GM10248 (cell line): ENCODE measurements at places on chromosomes 6 and 20.

- DNase-seq, result no peak
Observed at GRCh38 chr6:39932386-39932910, 1.8 kb downstream of the MOCS1 start.

DNA sequence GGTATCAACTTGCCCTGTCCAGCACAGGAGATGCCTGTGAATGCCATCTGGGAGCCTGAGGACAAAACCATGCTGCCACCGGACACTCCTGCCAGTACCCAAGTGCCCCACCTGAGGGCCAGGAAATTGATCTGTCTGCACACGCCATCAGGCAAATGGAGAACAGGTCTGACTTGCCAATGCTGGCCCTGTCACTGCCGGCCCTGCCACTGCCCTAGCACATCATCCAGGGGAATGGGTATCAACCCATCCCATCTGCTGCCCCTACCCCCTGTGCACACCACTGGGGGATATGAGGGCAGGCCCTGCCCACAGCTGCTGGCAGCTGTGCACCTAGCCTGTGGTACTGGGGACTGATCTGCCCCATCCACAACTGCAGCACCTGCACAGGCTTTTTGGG lies 1081.6 kb upstream of the EYS start:
- DNase-seq, result no peak

GRCh38 chr6:158910484-158911440 lies 89.2 kb downstream of the RSPH3 start:
- DNase-seq, result peak; percentile 73

GRCh38 chr6:116326181-116326671 lies 44.5 kb upstream of the DSE start:
- no peak for DNase-seq

DNA sequence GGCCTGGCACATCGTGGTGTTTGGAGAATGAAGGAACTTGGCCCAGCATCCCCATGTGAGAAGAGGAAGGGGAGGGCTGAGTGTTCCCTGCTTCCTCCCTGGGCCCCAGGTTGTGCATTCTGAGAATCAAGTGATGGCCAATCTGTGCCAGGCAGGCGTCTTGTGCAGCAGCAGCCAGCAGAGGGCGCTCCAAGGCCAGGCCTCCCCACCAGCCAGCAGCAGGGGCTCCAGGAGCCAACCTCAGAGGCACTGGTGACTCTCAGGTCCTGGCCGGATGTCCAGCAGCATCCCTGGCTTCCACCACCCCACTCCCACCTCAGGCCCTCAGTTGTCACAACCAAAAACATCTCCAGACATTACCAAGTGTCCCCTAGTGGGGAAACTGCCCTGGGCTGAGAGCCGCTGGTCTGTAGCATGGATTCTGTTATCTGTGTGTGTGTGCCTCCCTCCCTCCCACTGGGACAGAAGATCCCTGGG lies 192.0 kb downstream of the PREX1 start:
- DNase-seq, result peak; percentile 85

DNA sequence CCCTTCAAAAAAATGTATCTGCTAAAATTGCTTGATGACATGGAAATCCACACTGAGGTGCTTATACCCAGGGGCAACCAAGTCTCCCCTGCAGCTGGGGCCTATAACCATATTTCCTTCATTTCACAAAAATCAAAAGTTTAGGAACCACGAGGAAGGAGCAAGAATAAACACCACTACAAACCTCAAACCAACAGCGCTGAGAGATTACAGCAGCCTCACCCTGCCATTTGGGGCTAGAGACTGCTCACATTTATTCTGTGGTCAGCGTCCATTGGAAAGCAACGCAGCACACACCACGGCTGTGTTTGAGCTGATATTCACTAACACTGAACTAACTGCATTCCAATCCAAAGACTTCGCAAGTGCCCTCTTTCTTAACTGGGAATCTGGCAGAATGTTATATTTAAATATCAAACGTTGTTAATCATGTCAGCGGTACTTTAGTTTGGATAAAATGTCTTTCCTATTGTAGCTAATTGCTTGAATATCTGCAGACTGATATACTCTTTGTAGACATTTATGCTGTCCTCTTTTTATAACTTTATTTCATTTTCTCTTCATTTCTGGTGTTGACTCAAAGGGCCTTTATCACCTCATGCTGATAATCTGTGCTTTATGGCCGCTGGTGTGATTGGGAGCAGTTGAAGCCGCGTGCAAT lies 94.6 kb downstream of the FOXA2 start:
- DNase-seq, result no peak

- DNase-seq, result no peak
Observed at GRCh38 chr6:43375693-43376092, 6.2 kb upstream of the ZNF318 start.

GRCh38 chr6:39593646-39594045 lies 131.6 kb downstream of the KIF6 start:
- DNase-seq, result peak; percentile 9

- DNase-seq, result no peak
Observed at GRCh38 chr6:24376871-24377270, 19.0 kb upstream of the DCDC2 start.

GRCh38 chr6:52390361-52390727 lies 28.4 kb downstream of the PAQR8 start:
- DNase-seq, result peak; percentile 32

DNA sequence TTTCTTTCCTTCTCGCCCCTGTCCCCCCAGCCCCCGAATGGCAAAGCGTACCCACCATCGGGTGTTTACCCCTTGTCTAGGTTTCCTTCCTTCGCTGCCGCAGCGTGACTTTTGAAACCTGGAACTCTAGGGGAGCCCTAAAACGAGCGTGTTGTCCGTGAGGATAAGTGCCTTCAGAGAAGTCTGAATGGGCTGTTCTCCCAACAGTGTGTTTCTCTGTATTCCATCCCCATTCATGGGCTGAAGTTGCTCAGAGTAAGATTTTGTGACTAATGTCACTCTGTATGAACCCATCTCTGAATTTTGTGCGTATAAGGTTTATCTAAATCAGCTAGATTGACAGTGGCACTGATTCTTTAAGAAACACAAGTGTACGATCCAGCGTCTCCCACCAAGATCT lies 949 bp downstream of the MACROD2 start:
- no peak for DNase-seq

DNA sequence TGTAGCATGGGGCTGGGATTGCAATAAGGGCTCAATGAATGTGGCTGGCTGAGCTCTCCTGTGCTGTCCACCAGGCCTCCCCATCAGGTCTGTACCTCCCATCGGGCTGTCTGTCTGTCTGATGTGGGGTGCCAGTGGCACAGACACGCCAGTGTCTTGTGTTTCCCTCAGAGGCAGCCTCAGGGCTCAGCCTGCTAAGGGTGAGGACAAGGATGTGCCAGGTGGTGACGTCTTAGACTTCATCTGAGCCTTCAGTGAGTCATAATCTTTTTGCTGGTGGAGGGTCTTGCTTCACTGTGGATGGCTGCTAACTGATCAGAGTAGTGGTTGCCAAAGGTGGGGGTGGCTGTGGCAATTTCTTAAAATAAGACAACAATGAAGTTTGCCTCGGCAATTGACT lies 194.7 kb downstream of the NRN1 start:
- DNase-seq, result no peak

GRCh38 chr6:121504227-121504626 lies 68.8 kb downstream of the GJA1 start:
- DNase-seq, result no peak

GRCh38 chr20:7355051-7355450 lies 585.2 kb downstream of the HAO1 start:
- no peak for DNase-seq

- DNase-seq, result peak; percentile 83
Observed at GRCh38 chr20:57399587-57400155, 8.5 kb downstream of the RBM38 start.

- no peak for DNase-seq
Observed at GRCh38 chr6:115602466-115602865, 458.2 kb downstream of the FRK start.

GRCh38 chr6:52495922-52496321 lies 75.8 kb downstream of the EFHC1 start:
- DNase-seq, result no peak
